Activated CD4-positive, alpha-beta T cell treated with anti-CD3 and anti-CD28 coated beads, Interleukin-2, Interleukin-6, amounts not matched to agents 100 ng/mL and 50 ng/mL, durations not matched to agents 16 hours and 8 hours (primary cell): ENCODE measurements at places on chromosomes 6 and 20.

GRCh38 chr6:21442874-21443273, 150.7 kb upstream of the SOX4 start:
- DNase-seq = no peak

- no peak for DNase-seq
These were observed 28.1 kb upstream of the VAPB start for GRCh38 chr20:58360936-58361335.

- no peak for DNase-seq
These were observed 21.9 kb downstream of the FAM217A start for GRCh38 chr6:4057036-4057435.

DNA sequence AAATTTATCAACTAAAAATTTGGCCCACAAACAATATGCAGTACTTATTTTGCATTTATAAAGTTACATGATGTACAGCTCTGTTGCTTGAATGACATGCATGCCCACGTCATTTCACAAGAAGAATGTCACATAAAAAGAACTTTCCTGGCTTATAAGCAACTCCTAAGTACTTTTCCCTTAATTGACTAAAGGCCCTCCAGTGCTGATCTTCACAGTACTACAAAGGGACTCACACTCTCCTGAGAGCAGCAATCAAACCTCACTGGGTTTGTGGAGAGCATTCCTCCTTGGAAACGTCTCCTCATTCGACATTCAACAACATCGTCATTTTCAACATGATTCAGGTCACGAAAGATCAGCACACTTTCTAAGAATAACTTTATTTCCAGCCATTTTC, 111.1 kb downstream of the IPCEF1 start:
- no peak for DNase-seq

DNA sequence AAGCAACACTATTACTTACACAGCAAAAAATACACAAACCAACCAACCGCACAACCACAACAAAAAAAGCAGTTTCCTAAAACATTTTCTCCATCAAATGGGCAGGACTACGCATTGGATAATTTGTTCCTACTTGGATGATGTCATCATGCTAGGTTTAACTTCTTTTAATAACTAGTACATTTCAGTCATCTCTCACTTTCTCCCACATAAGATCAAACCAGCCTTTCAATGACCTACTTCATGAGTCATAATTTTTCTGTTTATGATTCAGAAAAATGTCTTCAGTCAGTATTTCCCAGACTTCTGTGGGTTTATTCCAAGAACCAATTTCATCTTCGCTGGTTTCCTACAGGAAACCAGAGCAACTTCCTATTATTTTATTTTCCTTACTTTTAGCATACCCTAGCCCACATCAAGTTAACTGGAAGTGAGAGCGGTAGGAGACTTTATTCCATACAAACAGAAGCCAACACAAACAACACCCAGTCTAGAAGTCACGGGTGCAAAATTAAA, 134.2 kb downstream of the GMDS start:
- peak; percentile 62 for DNase-seq

DNA sequence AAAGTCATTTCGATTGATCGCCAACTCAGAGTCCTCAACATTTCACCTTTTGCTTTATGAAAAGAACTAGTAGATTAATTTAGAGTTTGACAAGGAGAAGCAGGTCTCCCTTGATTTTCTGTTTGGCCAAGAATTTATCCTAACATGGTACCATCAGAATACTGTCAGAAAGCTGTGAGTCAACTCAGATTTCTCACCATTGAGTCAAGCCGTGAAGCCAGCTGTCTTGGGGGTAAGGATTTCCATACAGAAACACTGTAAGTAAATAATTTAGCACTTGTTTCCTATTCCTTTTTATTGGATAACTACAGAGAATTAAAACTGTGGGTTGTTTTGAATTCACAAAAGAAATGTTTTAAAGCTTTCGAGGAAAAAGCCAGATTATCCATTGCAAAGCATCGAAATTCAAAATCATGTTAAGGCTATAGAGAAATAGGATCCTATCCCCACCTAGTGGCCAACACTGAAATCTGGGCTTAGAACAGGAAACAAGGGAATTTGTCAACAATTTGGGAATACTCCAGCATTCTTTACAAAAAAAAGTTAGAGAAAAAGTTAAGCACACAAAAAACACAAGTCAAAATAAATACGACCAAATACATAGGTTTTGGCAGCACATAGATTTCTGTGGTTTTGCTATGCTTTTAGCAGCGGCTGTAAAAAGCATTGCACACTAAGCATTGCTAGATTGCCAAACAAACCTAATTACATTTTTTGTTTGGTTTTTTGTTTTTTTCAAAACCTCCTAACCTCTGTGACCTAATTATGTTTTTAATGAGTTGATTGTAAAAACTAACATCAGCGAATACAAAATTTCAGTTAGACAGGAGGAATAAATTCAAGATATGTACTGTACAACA, 44.2 kb downstream of the COL11A2 start:
- DNase-seq = no peak

DNA sequence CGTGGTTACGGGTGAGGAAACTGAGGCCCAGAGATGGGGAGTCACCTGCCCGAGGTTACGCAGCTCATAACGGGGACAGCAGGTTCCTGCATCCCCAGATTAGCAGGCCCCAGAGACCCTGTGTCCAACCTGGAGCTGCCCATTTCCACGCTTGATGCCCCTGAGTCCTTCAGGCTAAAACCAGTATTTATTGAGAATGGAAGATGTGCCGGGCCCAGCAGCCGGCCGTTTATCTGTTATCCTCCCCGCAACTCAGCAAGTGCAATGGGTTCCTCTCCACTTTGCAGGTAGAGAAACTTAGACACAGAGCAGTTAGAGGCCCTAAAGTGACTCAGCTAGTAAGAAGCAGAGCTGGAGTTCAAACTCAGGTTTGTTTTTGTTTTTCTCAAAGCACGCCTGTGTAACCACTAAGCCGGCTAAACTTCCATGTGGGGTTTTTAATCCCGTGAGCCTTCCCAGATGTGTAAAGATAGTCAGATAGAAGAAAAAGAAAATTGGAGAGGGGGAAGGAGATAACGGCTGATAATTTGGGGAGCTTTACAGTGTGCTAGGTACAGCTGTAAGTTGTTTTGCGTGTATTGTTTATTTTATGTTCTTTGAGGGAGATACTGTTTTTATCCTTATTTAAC, 775 bp downstream of the PFDN4 start:
- peak; percentile 24 for DNase-seq

GRCh38 chr6:49782293-49782692, 4.8 kb downstream of the PGK2 start:
- DNase-seq = no peak

GRCh38 chr6:24403501-24403824, 727 bp downstream of the MRS2 start:
- no peak for DNase-seq

DNA sequence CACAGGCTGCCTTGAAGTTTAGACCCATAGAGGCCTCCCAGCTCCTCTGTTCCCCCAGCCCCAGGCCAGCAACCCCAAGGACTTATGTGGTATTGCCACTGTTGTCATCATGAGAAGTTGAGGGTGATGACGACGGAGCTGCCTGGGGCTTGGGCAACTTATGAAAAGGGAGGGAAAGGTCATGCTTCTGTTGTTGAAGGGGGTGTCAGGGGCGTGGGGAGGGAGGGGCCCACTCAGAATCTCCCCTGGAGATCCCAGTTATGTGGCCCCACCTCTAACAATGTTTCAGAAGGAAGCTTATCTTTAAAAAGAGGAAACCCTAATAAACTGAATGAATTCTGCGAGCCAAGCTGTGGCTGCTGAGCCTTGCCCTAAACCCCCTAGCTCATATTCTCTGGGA, 4.2 kb downstream of the ADTRP start:
- DNase-seq = no peak

- peak; percentile 87 for DNase-seq
These were observed 73.5 kb downstream of the ARMC2 start for GRCh38 chr6:108921547-108922361.

DNA sequence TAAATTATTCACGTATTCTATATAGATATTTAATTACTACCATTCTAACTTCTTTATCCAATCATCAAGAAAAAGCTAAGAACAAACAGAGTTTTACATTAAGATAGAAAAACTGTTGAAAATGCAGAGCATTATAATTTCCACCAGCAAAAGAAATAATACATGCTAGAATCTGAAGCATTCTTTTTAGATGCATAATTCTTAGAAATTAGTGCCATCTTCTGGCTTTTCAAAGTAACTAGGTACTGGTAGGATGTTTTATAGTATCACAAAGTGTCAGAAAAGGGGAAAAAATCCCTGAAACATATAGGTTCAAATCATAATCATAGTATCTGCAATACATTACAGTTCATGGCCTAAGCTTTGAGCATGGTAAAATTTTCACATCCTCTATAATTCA, 178.9 kb downstream of the PHF3 start:
- no peak for DNase-seq

DNA sequence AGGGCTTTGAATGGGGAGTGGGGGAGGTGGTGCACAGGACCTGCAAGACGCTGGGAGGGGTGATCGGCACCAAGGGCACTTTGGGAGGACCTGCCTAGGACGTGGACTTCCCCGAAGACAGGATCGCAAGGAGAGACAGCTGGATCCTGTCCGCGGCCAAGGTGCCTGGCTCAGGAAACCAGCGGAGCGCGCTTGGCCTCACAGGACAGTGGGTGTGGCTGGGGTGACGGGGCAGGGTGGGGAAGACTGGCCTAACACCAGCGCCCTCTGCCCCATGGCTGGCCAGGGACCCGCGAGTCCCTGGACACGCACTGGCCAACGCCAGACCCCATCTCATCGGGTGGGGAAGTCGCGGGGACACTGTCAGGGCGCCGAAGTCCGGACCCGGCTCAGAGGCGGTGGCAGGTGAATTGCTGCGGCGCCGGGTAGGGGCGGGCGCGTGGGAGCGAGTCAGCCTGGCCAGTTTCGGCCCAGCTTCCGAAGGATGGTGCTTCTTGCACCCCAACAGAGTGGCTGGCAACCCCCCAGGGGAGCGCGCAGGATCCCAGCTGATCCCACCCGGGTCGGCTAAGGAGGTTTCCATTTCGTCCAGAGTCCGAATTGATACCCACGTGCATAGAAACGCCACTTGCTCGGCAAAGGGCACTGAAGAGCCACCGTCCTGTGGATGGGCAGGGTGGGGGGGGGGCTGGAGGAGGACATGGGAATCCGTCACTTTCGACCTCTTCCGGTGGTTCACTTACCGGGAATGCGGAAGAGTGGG, 785 bp upstream of the THBD start:
- no peak for DNase-seq

DNA sequence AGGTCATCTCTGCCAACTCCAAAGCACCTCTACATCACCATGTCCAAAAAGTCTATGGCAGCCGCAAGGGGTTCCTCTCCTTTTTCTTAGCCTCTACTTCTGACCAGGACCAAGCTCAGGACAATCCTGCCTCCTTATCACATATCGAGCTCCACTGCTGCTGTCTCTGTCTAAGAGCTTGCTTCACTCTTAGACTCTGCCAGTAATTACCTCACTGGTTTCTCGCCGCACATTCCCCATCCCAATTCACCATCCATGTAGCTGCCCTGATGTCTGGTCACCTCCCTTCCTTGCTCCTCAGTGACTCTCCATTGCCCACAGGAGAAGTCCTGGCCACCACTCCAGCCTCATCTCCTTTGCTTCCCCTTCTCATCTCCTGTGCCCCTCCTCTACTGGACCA, 24.1 kb upstream of the PI16 start:
- no peak for DNase-seq

- peak; percentile 0 for DNase-seq
These were observed 219.7 kb downstream of the UNC5CL start for GRCh38 chr6:40819182-40819834.

DNA sequence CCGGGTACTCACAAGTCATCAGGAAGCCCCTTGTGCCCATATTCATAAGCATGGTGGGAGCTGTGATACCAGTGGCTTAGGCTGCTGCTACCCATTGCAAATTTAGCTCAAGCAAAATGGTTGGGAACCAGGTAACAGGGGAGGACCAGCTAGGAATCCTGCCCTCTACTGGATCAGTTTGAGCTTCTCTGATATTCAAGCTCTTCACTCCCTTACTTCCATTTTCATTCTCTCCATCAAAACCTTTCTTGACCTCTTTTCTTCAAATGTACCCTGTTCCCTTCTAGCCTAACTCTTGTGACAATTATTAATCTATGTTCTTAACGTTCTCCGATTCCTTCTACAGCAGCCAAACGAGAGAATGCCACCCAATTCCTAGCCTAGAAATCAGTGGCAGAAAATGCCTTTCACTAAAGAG, 9.7 kb downstream of the NOL7 start:
- peak; percentile 52 for DNase-seq

- peak; percentile 87 for DNase-seq
These were observed 122.2 kb downstream of the FYN start for GRCh38 chr6:111750753-111751673.

- no peak for DNase-seq
These were observed 134.1 kb upstream of the CEP162 start for GRCh38 chr6:84361372-84362192.

GRCh38 chr20:2762578-2763131, 37.8 kb downstream of the CPXM1 start:
- DNase-seq = no peak

DNA sequence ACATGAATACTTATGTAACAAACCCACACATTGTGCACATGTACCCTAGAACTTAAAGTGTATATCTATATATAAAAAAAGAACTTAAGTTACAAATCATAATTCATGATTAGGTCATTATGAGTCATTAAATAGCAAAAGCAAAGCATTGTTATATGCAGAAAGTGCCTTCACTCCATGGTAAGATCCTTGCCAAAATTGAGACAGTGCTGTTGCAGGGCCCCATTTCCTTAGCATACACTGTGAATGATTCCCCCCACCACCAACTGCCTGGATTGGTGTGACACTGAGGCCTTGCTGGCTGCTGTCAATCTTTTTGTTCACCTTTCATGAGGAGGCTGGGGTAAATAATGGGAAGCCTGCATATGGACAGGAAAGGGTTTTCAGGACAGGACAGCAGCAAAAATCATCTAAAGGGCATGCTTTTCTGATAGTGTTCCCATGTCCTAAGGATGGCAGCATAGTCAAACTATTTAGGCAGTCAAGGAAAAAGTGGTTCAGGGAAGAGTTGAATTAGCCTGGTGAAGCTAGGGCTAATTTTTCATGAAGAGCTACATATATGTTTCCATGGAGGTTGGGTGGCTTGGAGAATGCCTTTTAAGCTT, 188.2 kb upstream of the ASCC3 start:
- no peak for DNase-seq

DNA sequence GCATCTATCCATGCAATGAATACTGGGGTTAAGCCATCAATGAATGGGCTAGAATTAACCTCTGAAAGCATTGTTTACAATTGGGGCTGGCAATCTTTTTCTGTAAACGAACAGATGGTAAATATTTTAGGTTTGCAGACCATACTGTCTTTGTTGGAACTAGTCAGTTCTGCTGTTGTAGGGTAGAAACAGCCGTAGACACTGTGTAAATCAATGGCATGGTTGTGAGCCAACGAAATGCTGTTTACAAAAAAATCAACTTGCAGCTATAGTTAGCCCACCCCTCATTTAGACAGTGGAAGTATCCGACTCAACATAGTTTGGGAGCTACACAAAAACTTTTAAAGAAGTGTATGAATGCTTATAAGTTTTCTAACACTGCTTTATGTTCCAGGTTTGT, 91.5 kb downstream of the BCKDHB start:
- DNase-seq = no peak

- DNase-seq = no peak
These were observed 17.2 kb downstream of the MAP3K5 start for GRCh38 chr6:136775081-136775480.
